Ascending aorta (tissue), 2 donors: ENCODE measurements at places on chromosomes 16 and 17. TPM values are rescaled to one million over a fixed set of nuclear protein-coding genes. Genes with fewer than 3 reads are reported as not detected.

NXN gene
- 67.3 TPM for total RNA-seq

HOXB3 gene
- total RNA-seq = 19.3 TPM

RNF213 gene
- 155 TPM for total RNA-seq

GRCh38 chr16:84928679-84929420 lies 82.5 kb downstream of the ZDHHC7 start:
- H3K36me3 ChIP-seq = no peaks in the 10 kb centered on the region
- no peaks in the 10 kb centered on the region for H3K27me3 ChIP-seq
- peaks cover 11% of the 10 kb centered on the region for H3K4me1 ChIP-seq
- H3K27ac ChIP-seq = peak overlapping the region; percentile 65
- no peak overlapping the region for H3K4me3 ChIP-seq

DNA sequence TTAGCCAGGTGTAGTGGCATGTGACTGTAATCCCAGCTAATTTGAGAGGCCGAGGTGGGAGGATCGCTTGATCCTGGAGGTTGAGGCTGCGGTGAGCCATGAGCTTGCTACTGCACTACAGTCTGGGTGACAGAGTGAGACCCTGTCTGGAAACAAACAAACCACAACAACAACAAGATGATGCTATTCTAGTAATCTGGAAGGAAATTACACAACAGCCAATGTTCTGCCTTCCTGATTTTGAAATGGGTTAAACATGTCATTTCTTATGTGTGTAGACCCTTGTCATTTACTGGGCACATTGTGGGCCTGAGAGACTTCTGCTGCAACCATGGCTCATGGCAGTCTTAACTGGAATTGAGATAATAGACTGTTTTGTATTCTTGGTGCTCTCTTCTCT lies 5.9 kb downstream of the COQ7 start:
- no peaks in the 10 kb centered on the region for H3K4me1 ChIP-seq
- H3K4me3 ChIP-seq = no peak overlapping the region
- no peak for DNase-seq
- H3K36me3 ChIP-seq = peaks cover 18% of the 10 kb centered on the region
- no peak overlapping the region for H3K27ac ChIP-seq

- H3K27ac ChIP-seq = no peak overlapping the region
- peaks cover 5% of the 10 kb centered on the region for H3K4me1 ChIP-seq
- peak; percentile 47 for DNase-seq
- H3K4me3 ChIP-seq = no peak overlapping the region
Measured at GRCh38 chr17:8499171-8499570, 63.5 kb downstream of the NDEL1 start.

- peak overlapping the region; percentile 74 for H3K4me3 ChIP-seq
- no peak for DNase-seq
- peaks cover 2% of the 10 kb centered on the region for H3K4me1 ChIP-seq
- H3K36me3 ChIP-seq = no peaks in the 10 kb centered on the region
- H3K27ac ChIP-seq = peak overlapping the region; percentile 29
Measured at GRCh38 chr17:49850772-49851386, 3.0 kb upstream of the TAC4 start.

- no peaks in the 10 kb centered on the region for H3K4me1 ChIP-seq
- H3K27me3 ChIP-seq = no peaks in the 10 kb centered on the region
- DNase-seq = no peak
- H3K27ac ChIP-seq = no peak overlapping the region
- no peaks in the 10 kb centered on the region for H3K36me3 ChIP-seq
Measured at GRCh38 chr17:18626152-18626870, 17.9 kb downstream of the TBC1D28 start.
